ENCODE measurements at places on chromosomes 2 and 18.

GRCh38 chr2:32706815-32707579, 79.1 kb downstream of the TTC27 start:
- no peak for DNase-seq

DNA sequence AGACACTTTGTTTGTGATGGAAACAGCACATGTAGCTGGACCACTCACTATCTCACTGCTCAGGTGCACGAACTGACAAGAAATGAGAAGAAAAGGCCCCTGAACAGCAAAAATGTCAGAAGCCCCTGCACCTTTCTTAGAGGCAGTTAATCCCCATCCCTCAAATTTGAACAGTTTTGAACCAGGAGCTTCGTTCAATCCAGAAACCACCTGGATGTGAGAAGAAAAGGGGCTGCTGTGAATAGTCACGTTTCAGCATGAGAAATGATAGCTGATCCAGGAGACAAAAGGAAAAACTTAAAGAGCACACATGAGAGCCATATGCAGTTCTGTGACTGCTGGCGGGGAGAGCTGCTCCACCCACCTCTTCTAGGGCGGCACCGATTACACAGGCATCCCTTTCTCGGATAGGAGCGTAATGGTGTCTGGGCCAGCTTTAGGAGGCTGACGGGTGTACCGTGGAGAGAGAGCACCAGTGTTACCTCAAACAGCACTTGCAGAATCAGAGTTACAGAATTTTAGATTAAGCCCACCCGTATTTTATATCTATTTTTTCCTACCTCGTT, 117.0 kb upstream of the EML6 start:
- DNase-seq, result no peak

DNA sequence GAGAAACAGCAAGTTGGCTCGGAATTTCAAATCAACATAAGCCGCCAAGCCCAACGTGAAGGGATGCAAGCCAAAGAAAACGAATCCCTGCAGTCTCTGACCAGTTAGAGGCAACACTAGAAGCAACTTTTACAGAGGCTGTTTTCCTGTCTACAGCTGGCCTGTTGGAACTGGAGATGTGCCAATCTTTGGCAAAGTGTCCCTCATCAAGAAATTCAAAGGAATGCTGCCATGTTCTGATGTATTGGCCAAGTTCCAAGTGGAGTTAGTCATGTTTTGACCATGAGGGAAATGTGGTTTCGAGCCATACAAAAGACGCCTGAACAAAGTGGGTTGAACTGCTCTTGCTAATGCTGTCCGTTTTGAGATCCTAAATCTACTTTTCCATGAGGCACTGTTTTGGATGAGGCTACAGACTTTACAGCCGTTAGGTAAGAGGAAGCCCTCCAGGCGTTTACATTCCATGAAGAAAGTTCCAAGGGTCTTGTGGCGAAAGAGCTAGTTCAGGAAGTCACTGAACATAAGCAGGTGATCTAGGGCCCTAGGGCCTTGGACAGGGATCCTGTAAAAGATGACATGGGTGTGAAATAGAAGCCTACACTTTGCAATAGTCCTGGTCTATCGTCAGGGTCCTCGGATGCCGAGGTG, 140.7 kb upstream of the PXDN start:
- DNase-seq, result peak; percentile 43

GRCh38 chr2:158181171-158181570, 79.5 kb downstream of the UPP2 start:
- DNase-seq, result no peak

- DNase-seq, result no peak
Observed at GRCh38 chr2:41878716-41879234, 169.0 kb upstream of the PKDCC start.

- DNase-seq, result no peak
Observed at GRCh38 chr2:72094701-72095100, 53.0 kb downstream of the CYP26B1 start.

DNA sequence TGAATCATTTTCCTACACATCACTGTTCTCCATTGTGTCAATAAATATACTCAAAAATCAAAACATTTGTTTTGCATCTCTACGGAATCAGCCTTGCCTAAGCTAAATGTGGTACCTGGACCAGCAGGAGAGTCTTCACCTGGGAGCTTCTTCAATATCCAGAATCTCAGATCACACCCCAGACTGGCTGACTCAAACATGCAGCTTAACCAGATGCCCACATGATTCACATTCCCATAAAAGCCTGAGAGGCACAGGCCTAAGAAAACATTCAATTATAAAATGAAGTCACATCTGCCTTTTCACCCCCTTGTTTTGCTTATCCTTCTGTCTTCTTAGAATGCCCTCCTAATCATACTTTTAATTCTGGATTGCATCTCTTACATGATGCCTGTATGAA, 1045.5 kb upstream of the NXPH2 start:
- no peak for DNase-seq

DNA sequence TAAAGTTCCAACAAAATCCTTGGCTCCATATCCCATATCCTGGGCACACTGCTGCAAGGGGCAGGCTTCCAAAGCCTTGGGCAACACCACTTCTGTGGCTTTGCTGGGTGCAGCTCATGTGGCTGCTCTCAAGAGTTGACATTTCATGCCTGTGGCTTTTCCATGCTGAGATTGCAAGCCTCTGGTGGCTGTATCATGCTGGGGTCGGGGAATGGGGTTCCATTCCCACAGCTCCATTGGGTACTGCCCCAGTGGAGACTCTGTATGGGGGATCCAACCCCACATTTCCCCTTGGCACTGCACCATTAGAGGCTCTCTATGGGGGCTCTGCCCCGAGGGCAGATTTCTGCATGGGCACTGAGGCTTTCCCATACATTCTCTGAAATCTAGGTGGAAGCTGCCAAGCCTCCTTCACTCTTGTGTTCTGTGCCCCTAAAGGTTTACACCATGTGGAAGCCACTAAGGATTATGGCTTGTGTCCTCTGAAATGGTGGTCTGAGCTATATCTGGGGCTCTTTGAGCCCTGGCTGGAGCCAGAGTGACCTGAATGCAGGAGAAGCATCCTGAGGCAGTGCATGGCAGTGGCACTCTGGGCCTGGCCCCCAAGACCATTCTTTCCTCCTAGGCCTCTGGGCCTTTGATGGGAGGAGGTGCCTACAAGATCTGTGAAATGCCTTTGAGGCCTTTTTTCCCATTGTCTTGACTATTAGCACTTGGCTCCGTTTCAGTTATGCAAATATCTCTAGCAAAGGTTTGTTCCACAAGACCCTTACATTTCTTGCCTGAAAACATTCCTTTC, 107.9 kb downstream of the PTGR3 start:
- DNase-seq, result no peak

DNA sequence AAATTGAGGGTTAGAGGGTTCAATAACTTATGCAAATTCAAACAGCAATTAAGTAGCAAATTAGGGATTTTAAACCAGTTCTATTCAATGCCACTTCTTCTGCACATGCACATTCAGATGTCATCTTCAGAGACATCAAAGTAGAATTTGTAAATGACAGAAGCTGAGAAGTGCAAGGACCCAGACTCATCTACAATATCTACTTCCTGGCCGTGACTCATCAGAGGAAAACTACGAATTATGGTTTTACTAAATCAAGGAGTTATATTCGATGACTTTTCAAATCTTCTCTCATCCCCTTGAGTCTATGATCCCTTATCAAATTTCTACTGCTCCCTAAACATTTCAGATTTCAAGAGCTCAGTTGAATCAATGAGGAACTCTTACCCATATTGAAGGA, 20.0 kb upstream of the STAT4 start:
- no peak for DNase-seq

- DNase-seq, result no peak
Observed at GRCh38 chr2:62938126-62938525, 112.5 kb upstream of the OTX1 start.

GRCh38 chr2:233865838-233866237, 2.3 kb downstream of the MSL3B start:
- no peak for DNase-seq

DNA sequence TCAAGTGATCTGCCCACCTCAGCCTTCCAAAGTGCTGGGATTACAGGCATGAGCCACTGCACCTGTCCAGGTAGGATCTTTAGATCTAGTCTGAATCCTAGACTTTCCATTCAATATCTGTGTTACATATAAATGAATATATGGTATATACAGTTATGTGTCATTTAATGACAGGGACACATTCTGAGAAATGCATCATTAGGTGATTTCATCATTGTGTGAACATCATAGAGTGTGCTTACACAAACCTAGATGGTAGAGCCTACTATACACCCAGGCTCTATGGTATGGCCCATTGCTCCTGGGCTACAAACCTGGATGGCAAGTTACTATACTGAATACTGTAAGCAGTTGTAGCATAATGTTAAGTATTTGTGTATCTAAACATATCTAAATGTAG, 15.5 kb upstream of the MGAT4A start:
- no peak for DNase-seq

Measured in DMS79 treated with DMSO at 0.1 percent for 48 hours (cell line).